ENCODE measurements at places on chromosomes 13 and 19.

GRCh38 chr13:99027661-99028425, 50.0 kb upstream of the DOCK9 start:
- DNase-seq = no peak

- DNase-seq = no peak
These were observed 11.5 kb downstream of the CFD start for GRCh38 chr19:870963-871401.

GRCh38 chr19:3978145-3978544, 7.1 kb downstream of the EEF2 start:
- DNase-seq = no peak

DNA sequence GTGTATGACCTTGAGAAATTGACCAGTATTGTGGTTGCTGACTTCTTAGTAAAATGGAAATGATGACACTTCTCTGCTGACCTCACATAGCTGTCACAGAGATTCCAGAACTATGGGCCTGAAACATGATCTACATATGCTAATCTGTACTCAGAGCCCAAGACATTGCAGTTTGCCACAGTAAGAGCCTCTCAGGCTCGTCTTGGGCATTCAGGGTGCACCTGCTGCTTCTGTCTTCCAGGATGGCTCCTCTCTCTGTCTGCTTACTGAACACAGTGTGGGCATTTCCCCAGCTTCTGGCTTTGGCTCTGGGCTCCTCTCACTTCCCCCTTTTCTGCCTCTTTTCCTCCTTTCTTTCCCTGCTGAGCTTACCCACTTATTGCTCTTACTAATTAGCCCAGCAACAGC, 22.3 kb upstream of the SLC46A3 start:
- no peak for DNase-seq

DNA sequence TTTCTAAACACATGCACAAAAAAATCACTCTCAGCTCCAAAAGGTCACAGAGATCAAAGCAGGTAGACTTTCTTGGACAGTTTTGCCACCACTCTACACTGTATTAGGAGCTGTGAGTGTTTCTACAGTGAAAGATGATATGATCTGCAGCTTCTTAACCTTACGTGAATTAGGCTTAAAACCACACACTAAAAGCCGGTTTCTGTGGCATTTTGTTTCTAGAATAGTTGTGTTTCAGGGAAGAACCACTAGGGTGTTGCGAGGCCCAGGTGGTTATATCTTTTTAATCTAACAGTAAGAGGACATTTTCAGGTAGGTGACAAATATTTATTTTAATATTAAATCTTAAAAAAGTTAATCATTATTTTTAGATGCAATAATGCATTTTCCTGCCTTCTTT, 216.4 kb downstream of the KLF5 start:
- DNase-seq = no peak

- DNase-seq = no peak
These were observed 21.3 kb downstream of the HCN2 start for GRCh38 chr19:610801-611480.

DNA sequence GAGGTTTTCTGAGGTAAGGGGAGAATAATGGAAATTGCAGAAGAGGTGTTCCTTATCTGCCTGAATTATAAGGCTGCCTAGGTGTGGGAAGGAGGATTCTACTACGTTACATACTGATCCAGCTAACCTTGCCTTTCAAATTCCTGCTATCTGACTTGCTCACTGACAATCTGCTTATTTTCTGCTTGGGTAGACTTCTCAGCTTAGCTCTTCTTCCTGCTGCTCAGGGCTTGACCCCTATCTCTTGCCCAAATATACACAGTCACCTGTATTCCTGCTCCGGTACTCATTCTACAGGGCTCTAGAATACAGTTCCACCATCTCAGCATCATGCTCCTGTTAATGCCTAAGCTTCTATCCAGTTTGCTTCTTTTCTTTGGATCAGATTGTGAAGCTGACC, 1607.6 kb downstream of the OLFM4 start:
- DNase-seq = no peak

DNA sequence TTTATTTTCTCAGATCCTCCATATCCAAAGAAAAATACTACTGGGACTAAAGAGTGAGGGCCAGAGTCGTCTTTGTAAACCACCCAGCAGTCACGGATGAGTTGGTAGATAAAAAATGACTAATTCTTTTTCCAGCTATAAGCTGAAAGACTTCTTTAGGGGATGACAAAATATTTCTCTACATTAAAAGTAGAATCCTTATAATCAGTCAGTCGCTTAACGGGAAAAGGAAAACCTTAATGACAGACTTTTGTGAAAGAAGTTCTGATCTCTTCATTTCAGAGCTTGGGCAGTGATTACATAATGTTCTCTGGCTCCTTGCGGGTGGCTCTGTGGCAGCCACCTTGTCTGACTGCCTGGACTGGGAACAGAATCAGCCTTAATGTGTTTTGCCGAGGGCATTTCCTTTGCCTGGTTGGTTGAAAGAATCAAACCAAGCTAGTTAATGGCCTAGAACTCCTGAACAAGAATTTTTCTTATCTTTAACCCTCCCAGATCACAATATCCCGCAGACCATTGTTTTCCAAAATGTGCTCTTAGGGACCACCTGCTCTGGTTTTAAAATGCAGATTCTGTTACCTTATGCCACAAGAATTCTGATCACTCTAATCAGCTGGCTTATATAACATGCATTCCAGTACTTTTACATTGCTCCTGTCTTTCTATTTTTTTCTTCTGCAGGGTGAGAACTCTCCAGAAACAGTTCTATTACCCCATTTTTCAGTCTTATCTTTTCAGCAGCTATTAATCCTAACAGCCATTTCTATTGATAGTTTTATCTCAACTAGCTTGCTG, 2.5 kb downstream of the ITM2B start:
- no peak for DNase-seq

DNA sequence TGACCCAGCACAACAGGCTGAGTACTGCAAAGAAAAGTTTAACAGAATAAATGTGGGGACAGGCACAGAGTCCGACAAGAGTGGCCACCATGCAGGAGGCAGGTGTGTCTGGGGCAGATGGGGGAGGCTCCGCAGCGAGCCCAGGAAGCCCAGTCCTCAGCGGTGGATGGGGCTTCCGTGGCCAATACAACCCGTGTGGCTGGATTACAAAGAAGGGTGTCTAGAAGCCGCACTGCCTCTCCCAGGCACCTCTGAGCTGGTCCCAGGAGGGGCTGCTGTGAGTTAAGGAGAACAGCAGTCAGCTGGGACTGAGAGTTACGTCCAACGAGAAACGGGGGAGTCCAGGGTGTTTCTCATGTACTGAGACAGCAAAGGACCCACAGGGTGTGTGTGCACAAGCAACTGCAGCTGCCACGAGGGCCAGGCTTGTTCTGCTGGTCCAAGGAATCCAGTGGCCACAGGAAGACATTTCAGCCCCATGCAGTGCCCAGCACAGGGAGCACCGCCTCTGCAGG, 70.2 kb downstream of the SPACA7 start:
- DNase-seq = no peak

DNA sequence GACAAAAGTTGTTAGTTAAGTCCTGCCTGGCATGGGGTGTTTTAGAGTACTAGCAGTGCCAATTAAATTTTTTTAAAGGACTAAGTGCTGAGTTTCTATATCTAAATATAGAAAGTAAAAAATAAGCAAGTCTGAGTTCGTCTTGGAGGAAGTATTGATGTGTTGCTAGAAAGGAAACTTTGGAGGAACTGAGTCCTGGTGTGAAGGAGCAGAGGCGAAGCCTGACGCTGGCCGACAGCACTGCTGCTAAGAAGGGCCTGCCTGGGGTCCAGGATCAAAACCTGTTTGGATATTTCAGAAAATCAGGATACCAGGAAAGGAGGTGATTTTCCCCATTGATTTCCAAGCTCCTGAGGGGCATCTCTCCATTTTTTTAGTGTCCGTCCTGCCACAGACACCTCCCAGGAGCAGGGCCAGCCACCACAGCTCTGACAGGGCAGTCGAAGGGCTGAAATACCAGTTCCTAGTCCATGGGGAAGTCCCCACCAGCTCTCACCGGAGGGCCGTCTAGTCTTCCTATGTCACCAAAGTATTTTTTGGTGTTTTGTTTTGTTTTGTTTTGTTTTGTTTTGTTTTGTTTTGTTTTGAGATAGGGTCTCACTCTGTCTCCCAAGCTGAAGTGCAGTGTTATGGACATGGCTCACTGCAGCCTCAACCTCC, 38.2 kb upstream of the NPAS1 start:
- DNase-seq = no peak

DNA sequence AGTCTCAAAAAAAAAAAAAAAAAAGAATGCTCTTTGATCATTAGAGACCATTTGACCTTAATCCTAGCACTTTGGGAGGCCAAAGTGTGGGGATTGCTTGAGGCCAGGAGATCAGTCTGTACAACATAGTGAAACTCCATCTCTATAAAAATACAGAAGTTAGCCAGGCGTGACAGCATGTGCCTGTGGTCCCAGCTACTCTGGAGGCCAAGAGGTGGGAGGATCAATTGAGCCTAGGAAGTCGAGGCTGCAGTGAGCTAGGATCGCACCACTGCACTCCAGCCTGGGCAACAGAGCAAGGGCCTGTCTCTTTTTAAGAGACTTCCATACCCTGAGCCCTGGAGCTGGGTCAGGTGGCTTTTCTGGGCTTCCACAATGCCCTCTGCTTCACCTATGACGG, 11.5 kb upstream of the COLGALT1 start:
- DNase-seq = no peak

DNA sequence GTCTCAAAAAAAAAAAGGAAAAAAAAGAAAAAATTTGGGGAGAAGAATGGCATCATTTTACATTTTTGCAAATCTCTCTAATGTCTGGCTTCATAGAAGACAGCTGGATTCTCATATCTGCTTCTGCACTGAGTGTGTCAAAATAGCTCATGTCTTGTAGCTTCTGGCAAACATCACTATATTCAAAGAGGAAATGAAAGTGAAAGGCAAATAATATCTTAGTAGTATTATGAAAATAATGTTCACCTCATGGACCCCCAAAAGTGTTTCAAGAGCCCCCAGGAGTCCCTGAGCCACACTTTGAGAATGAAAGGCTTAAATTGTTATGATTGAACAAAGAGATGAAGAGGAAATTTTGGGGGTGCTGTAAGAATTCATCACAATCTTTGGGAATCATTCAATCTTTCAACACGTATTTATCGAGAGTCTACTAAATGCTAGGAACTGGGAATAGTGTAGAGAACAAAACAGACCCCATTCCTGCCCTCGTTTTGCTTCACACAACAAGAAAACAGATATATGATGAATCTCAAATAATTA, 1.2 kb upstream of the SLC6A16 start:
- DNase-seq = no peak

GRCh38 chr13:23754506-23754905, 134.7 kb downstream of the MIPEP start:
- no peak for DNase-seq

DNA sequence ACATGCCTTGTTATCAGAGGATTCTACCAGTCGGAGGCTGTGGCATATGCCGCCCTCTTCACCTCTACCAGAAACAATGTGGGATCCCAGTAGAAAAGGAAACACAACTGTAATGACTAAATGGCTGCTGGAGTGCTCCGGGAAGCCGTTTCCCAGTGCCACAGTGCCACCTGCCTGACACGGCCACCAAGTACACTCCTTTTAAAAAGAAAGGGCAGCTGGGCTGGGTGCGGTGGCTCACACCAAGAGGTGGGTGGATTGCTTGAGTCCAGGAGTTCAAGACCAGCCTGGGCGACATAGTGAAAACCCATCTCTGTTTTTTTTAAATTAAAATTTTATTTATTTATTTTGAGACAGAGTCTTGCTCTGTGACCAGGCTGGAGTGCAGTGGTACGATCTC, 67.3 kb downstream of the TRPM4 start:
- DNase-seq = no peak

- no peak for DNase-seq
These were observed 10.5 kb upstream of the PLIN3 start for GRCh38 chr19:4877753-4878490.

DNA sequence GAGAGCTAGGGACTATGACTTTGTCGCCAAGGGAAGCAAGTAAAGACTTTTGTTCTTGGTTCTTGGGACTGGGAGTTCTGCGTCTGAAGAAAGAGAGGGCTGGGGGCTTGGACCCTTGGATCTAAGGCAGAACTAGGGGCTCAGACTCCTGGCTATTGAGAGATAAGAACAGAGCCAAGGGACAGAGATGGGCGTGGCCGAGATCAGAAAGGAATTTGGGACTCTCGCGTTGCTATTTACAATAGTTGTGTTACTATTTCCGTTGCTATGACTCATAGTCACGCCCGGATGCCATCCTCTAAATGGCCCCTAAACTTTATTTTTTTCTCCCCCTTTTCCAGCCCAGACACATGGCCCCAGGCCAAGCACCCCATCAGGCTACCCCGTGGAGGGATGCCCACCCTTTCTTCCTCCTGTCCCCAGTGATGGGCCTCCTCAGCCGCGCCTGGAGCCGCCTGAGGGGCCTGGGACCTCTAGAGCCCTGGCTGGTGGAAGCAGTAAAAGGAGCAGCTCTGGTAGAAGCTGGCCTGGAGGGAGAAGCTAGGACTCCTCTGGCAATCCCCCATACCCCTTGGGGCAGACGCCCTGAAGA, 759 bp downstream of the PPP1R15A start:
- DNase-seq = peak; percentile 46

GRCh38 chr13:101291206-101291605, 125.1 kb downstream of the NALCN start:
- no peak for DNase-seq

DNA sequence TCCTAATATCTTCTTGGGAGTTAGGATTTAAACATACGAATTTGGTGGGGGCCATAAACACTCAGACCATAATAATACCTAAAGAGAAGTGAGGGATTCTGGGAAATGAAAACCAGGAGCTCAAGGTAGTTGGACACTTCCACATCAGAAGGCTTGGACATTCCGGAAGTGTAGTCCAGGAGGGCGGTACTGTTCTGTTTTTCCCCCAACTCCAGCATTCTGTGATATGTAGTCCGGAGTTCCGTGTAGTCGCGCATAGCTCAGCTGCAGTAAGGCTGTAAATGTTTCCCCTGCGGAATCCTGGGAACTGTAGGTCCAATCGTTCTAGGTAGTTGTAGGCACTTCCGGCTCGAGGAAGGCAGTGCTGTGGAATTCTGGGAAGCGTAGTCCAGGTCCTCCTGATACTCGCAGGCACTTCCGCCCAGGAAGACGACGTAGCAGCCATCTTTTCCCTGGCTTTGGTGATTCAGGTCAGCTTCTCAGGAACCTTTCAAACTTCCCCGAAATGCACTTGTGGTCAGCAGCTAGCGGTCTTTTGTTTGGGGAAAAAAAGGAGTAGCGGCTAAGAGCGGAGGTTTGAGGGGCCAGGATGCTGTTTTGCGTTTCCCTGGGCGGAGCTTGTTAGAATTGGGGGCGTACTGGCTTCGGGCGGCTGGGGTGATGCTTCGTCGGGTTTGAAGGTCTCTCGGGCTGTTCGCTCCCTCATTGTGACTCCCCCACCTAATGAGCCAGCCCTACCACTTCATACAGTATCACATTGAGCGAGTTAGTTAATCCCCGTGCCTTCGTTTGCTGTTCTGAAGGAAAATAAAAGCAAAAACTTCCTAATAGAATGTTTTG, at the start of gene ZNF226:
Gene ZNF226 (plus strand): TSS at position 428 of the 840 bp plus-strand sequence. CDS start 4,981 bp downstream, outside the sequence.
- peak; percentile 63 for DNase-seq

DNA sequence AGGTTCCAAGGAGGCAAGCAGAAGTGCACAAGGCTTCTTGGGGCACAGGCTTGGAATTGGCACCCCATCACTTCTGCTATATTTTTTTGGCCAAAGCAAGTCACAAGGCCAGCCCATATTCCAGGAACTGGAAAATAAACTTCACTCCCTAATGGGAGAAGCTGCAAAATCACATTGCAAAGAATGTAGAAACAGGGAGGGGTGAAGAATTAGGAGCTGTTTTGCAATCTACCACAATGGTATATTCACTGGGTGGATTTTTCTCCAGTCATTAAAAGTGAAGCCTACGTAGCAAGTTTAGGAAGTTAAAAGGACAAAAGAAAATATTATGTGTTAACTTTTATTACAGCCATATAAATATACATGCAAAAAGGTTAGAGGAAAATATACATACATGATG, 464.8 kb downstream of the COG6 start:
- DNase-seq = no peak
